ENCODE measurements at places on chromosomes 2 and 18.

DNA sequence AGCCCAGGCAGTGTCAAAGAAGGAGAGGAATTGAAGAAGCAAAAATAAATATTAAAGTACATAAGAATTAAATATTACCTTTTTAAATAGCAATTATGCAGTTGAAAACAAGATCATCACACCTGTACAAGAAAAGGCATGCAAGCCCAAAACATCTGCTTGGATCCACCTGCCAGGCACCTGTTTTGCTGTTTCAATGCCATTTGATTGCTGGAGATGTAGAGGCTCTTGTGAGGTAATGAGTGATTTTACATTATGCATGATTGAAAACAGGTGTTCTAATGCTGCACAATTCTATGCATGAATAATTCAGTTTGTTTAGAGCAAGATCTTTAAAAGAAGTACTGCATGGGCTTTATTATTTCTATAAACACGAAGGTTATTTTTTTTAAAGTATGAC is 700.6 kb upstream of the ZEB2 start:
- no peak for DNase-seq

GRCh38 chr2:28620291-28620793 is 124.5 kb downstream of the PLB1 start:
- no peak for DNase-seq

DNA sequence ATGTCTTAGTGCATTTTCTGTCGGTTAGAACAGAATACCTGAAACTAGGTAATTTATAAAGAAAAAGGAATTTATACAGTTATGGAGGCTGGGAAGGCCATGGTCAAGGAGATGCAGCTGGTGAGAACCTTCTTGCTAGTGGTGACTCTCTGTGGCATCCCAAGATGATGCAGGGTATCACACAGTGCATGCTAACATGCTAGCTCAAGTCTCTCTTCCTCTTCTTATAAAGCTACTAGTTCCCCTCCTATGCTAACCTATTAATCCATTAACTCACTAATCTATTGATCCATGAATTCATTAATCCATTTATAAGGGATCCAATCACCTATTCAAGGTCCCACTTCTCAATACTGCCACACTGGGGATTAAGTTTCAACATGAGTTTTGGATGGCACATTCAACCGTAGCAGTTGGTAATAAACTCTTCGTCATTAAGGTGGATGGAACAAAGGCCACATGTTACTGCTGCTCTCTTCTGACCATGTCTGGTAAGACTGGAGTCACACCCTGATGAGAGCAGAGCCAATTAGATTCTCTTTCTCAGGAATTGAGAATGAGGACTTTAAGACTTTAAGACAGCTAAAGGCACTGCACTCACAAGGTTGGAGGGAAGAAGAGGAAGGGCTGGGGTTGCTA is 211.6 kb upstream of the SMAD7 start:
- DNase-seq: no peak

GRCh38 chr2:52402128-52402527 is 1365.5 kb upstream of the CHAC2 start:
- DNase-seq: no peak

DNA sequence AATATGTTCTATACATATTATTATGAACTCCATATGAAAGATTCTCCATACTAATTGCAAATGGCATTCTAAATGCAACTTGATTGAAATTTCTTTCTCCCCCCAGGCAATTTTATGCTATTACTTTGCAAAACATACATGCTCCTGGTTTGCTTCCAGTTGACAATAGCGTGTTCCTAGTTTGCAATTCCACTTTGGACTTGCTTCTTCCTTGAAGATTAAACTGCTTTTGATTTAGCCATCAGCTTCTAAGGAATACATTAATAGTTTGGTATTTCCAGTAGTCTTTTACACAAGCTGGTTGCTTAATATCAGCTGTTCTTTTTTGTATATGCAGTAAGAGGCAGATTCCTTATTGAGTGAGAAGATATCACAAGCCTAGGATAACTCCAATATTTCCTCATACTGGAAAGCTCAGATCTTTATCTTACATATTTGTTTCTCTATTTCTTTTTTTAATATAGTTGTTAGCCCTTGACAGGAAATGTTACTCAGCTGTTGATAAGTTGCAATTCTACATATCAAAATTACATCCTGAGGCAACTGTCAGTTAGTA is 1941.7 kb upstream of the LRRTM1 start:
- no peak for DNase-seq

- DNase-seq: no peak
These were observed 5.4 kb downstream of the MARS2 start for GRCh38 chr2:197710424-197711042.

DNA sequence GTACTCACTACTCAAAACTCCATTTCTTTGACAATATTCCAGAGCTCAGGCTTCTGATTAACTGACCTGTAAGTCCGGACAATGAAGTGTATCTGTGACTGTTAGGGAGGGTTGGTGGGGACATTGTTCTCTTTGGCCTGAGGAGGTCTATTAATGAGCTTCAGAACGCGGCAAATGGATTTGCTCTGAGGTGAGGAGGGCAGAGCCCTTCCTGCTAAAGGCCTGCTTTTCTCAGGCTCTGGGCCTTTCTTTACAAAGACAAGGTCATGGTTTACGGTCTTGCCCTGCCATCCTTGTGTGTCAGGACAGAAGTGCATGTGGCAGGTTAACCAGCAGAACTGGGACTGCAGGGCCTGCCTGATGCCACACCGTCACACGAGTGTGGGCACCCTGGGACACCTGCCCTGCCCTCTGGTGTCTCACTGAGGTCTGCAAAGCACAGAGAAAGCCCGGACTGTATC is 7.2 kb downstream of the ALKAL2 start:
- DNase-seq: no peak

- peak; percentile 66 for DNase-seq
These were observed 1.2 kb upstream of the AFTPH start for GRCh38 chr2:64522843-64523428.

- DNase-seq: no peak
These were observed 140.9 kb downstream of the PIEZO2 start for GRCh38 chr18:11008505-11008904.

DNA sequence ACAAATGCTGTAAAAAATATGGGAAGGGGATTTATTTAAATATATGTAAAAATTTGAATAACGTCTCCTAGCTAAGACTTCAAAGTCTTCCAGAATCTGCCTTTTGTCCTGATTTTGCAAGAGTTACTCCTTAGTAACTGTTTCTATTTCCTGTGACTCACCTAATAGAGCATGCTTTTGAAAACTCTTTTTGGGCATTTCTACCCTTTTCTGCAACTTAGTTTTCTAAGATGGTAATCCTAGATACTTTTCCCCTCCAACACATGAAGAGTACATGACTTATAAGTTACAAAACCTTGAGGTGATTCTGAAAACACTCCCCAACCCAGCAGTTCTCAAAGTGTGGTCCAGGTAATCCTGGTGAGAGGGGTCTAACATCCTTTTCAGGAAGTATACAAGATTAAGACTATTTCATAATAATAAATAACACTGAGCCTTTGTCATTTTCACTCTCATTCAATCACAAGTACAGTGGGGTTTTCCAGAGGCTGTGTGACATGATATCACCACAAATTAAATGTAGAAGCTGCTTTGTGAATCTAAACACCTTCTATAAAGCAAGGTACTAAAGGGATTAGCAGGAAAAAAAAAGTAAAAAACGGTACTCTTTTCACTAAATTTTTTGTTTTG is 31.9 kb downstream of the PPP4R3B start:
- peak; percentile 13 for DNase-seq

- peak; percentile 14 for DNase-seq
These were observed 199.8 kb downstream of the PLCL1 start for GRCh38 chr2:198004173-198004572.

DNA sequence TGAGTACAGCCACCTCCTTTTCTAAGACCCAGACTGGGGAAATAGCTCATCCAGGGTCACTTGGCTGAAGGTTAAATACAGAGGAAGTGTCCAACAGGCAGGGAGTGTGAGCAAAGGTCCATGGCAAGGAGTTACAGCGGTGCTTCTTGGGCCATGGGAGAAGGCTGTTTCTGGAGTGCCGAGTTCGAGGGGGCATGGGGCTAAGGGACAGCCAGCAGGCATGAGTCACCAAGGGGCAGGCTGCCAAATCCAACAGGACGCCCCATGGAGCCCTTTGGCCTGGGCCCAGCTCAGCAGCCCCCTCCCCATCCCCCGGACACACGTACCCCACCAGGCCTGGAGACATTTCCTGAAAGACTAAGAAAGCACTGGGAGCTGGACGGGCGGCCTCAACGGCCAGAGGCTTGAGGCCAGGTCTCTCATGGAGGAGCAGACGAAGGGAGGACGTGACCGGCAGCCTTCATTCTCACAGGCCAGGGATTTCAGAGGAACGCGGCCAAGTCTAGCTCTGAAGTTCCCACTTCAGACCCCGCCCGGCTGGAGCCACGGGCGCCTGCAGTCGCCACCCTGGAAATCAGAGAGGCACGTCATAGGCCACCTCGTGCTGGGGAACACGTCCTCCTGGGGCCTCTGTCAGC is 160.4 kb downstream of the SMAD7 start:
- no peak for DNase-seq

DNA sequence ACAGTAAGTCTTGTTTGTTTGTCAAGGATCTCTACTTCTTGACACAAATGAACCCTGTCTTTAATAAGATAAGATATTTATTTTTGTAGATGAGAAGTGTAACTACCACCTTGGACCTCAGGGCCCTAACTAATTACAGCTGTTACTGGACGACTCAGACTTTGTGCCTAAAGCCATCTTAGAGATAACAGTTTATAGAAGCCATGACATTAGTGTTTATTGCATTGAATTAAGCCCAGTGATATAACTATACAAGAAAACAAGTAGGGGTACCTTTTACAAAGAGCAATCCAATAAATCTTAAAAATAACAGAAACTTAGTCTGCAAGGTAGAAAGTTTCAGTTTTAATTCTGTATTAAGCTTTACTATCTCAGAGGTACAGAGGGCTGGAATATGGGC is 119.0 kb downstream of the HIBCH start:
- DNase-seq: no peak

DNA sequence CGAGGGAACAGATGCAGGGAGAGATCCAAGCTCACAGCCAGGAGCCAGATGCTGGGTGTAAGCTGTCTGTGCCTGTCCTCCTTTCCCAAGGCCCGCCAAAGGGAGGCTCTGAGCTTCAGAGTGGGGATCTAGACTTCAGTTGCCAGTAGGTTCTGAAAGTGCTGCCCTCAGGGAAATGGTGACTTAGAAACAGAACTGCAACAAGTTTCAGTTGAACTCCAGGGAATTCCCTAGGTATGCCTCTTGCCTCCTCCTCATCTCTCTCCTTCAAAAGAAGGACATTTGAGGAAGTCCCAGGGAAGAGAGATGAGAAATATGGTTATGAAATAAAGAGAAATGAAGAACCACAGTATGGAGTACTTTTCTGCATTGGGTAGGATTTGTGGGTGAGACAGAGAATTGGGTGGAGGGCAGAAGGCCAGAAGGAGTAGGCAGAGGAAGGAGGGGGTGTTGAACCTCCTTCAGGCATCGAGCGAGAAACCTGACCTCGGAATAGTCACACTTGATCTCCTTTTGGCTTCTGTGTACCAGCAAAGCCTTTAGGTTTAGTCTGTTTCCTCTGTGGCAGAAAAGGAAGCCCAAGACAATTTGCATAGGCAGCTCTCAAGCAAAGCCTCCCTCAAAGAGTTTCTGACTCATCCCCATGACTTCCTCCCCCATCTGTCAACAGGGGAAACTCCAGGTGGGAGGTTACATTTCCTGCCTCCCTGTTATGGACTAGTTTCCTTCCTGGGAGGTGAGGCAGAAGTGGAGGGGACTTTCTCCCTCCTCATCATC is 45.7 kb downstream of the QPCT start:
- DNase-seq: peak; percentile 62

DNA sequence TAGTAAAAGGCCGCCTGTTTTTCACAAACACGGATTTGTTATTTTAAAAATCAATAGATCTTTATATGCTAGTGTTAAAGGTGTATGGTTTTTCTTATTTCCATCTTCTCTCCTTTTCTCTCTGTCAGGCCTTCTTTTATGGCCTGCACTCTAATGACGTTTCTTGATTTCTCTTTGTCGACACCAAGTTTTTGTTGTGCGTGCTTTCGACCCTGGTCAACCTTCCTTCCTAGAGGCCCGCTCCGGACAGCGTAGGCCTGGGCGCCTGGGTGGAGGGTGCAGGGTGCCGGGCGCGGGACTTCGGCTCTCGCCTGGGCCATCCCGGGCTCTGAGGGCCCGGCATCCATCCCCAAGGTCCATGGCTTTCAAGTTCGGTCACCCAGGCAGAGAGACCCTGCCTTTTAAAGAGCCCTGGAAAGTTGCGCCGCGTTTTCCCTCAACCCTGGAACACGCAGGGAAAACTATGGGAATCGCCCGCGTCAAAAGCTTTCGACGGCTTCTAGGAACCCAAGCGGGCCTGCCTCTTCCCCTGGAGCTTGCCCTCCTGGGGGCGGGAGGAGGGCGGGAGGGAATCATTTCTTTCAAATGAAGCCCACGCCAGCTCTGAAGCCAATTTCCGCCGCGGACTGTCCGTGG is 4.1 kb upstream of the SATB2 start:
- DNase-seq: no peak

DNA sequence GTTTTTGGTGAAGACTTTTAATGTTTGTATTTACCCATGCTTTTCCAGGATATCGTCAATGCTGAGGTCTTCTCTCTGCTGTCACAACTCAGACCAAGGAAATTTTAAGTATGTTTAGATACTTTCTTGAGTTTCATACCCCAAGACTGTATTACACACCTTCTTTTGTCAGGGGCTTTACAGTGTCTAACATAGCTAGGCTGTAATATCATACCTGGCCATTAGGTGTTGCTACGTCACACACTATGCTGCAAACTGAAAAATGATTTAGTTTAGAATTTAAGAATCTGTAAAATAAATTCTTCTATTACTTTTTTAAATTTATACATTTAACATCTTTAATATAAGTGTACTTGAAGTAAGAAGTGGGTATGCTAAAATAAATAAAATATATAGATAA is 358.4 kb upstream of the NRP2 start:
- DNase-seq: no peak

DNA sequence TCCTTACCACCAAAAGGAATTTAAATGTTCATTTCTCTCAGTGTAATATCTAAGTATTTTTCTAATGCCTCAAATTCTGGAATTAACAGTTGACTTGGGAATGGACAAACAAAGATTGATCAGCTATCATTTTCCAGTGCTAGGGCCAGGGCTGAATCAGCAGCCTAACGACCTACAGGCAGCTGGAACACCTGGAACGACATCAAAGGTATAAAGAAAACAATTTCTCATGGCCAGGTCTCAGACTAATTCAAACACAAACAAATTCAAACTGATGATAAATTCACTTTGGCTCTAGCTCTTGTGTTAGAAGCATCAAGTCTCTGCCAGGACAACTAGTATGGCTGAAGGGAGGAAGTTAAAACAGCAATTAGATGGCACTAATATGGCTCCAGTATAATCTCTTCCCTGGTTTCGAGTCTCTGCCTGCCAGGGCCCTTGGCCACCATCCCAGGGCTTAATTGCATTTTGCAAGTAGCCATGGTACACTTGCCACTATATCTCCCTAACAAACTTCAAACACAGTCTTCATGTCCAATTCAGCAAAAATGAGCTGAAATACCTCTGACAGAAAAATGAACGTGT is 70.2 kb upstream of the FSHR start:
- DNase-seq: no peak

DNA sequence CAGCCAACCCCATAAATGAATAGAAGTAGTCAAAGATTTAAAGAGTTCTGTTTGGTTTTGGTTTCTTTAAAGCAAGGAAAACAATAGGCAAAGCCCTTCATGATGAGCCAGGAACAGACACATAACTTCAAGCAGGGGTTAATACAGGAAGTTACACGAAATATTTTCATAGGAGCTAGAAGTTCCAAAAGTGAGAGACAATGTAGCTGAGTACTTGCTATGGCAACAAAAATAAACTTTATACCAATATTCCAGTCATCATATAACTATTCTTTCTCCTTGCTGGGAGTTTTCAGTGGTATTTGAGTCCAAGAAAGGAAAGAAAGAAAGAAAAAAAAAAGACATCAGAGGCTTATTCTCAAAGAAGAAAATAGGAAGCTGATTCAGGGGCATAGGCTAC is 56.2 kb downstream of the COBLL1 start:
- no peak for DNase-seq

Data from fibroblast of skin of left quadriceps (primary cell).